ENCODE measurements at places on chromosomes 5 and 9.

GRCh38 chr5:52560366-52560765 lies 227.3 kb upstream of the ITGA1 start:
- no peak for DNase-seq

- no peak for DNase-seq
These were observed 14.3 kb downstream of the CDC42SE2 start for GRCh38 chr5:131277875-131278740.

DNA sequence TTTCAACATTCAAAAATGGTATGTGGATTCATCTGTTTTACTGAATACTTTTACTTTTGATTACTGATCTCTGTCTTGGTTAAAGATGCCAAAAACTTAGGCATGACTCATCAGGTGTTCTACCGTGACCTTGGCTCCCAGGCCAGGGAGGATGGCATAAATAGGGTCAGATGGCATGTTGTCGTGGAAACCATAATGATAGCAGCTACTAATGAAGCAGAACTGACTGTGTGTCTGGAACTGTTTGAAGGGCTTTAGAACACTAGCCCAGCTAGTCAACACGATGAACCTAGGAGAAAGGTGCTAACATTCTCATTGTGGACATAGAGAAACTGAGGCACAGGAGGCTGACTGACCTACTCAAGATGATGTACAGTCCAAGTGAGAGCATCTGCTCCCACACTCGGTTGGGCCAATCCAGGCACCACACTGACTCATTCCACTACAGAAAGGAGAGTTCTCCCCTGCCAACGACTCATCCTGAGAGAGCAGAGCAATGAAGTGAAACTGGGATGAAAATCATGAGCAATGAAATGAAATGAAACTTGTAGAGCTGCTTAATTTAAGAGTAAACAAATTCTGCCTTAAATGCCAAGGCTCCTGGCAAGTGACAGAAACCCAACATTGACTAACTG lies 116.0 kb downstream of the TENT4A start:
- no peak for DNase-seq

DNA sequence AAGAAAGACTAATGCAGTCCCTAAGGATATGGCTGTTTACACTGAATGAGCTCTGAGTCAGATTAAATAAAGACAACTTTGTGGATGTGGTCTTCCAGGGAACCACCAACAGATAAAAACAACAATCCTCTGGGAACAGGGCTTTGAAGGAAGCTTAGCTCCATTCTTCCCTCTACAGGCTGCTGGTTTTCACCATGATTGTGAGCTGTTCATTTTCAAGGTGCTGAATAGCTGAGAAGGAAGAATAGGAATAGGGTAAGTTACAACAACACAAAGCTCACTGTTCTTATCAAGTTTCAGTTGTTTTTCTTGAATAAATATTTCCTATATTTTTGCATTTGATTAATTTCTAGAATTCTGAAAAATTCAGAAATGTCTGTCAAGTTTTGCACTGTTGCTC lies 25.9 kb upstream of the PTAR1 start:
- no peak for DNase-seq

DNA sequence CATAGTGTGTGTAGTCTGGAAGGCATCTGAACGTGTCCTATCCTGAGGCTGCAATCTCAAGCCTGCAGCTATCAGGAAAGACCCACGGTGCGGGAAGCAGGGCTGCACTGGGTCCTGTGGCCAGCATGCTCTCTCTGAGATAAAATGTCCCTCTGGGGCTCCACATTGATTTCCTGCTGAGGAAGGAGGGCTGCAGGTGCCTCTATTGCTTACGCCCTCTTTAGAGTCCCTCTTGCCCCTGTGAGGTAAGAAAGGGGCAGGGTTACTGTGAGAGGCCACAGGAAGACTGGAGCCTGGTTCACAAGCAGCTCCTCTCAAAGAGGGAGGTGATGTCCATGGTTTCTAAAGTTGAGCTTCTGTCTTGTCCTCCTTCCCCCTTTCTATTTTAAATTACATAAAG lies 299.9 kb upstream of the RFX3 start:
- no peak for DNase-seq

- no peak for DNase-seq
These were observed 12.7 kb downstream of the RECK start for GRCh38 chr9:36049408-36049807.

DNA sequence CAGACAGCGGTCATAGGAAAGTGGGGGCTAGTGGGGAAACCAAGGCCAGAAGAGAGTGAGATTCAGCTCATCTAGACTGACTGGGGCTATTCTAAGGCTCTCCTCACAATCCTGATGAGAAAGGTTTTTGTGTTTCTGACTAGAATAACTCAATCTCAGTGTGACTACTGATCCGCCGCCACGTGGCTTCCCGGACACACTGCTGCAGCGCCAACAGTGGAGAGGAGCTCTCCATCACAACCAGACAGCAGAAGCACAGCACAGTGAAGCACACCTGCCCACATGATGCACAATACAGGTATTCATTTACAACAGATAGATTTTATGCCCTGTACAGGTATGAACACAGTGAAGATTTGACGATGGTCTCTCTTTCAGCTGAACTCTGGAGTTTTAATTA lies 25.4 kb downstream of the NREP start:
- no peak for DNase-seq

GRCh38 chr9:96565671-96566497 lies 53.8 kb downstream of the CDC14B start:
- DNase-seq = no peak

DNA sequence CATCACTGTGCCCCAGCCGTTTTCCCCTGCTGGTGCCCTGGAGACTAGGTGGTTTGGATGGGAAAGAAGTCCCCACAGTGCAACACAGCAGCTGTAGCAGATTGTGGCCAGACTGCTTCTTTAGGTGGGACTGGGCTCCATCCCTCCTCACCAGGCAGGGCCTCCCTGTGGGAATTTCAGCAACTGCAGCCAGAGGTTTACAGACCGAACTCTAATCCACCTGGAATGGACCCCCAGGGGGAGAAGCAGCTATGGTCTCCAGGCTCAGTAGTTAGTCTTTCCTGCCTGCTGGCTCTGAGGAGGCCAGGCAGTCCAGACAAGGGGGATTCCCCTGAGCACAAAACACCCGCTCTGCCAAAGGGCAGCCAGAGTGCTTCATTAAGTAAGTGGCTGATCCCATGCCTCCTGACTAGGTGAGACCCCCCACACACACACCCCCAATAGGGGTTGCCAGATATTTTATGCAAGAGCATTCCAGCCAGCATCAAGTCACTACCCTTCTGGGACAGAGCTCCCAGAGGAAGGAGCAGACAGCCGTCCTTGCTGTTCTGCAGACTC lies 188.9 kb downstream of the SGCD start:
- DNase-seq = no peak

DNA sequence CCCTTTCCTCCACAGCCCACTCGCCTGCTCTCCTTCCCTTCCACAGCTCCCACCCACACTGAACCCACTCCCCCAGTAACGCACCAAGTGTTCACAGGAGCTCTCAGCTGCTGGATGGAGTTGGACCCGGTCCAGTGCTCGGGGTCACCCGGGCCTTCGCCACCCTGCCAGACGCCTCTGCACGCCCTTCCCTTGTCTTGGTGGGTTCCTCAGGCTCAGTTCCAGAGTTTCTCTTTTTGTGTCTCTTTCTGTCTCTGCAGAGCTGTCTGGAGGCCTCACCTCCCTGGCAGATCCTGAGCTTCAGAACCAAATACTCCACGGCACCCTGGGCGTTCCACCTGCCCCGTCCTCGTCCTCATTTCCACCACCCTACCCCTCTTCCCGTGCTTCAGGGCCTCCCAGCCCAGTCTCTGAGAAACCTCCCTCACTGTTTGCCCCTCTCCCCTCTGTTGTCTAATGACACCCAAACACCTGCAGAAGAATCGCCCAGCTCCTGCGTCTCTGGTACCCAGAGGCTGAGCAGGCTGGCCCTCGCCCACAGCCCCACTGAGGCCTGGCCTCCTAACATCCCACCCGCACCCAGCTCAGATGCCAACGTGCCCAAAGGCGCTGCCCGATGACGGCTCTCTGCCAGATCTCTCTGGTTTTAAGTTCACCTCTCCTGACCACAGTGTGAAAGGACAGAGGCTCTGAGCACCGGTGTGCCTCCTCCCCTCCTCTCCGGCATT lies 74.3 kb downstream of the COL23A1 start:
- DNase-seq = no peak

DNA sequence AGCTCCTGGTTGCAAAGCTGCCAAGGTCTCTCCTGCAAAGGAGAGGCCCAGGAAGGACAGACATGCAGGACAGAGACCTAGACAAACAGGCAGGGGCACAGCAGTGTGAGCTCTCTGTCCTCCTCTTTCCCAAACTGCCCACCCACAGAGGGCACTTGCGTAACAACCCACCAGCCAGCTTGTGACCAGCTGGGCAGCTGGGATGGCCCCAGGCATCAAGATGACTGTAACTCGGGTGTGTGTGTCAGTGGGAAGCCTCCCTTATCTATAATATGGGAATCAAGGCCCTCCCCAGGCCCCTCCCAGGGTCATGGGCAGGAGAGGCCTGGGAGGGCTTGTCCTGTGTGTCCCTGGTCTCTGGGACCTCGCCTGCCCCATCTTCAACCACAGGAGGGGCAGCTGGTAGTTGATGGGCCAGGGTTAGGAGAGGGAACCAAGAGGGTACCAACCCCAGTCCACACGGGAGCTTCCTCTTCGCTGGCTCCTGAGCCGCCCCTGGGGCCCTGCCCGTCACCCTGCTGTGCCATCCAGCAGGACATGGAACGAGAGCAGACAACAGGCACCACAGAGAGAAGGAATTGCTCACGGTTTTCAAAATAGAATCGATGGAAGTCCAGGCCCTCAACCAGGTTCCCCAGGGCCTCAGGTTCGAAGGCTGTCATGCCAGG lies 37.9 kb downstream of the SLC6A7 start:
- DNase-seq = no peak

DNA sequence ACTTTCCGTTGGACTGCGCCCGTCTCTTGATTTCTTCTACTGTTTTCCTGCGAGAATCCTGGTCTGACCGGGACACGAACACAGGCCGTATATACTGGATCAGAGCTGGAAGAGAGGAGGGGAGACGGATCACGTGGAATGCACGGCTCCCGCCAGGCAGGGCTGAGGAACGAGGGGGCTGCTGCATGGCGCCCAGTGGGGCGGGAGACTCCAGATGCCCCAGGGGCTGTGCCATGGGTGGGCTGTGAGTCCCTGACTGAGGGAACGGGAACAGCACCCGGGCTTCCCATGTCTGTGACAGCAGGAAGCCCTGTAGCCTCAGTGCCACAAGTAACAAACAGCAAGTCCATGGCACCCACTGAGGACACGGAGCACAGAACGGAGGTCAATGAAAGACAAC lies 34.0 kb downstream of the LPCAT1 start:
- DNase-seq = no peak

GRCh38 chr5:28234356-28234968 lies 1196.1 kb upstream of the CDH9 start:
- no peak for DNase-seq

GRCh38 chr9:123120953-123121352 lies 87.5 kb downstream of the GPR21 start:
- DNase-seq = no peak

DNA sequence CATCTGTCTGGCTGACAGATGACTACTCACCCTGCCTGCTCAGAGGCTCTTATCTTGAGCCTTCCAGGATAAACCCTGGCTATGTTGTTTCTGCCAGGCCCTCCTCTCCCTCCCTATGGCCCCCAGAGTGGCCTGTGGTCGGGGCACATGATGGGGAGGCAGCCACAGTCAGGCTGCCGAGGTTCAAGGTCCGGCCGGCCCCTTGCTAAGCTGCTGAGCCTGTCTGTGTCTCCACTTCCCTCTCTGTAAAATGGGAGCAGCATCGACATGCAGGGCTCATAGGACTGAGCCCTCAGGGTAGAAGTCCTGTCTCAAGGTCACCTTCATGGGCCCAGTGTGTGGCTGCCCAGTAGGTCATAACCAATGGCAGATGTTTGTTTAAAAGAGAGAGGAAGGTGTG lies 28.5 kb downstream of the WNK2 start:
- no peak for DNase-seq

GRCh38 chr9:132582786-132583583 lies 579 bp downstream of the BARHL1 start:
- DNase-seq = no peak

- DNase-seq = no peak
These were observed 50.4 kb downstream of the CYSTM1 start for GRCh38 chr5:140225396-140225795.

DNA sequence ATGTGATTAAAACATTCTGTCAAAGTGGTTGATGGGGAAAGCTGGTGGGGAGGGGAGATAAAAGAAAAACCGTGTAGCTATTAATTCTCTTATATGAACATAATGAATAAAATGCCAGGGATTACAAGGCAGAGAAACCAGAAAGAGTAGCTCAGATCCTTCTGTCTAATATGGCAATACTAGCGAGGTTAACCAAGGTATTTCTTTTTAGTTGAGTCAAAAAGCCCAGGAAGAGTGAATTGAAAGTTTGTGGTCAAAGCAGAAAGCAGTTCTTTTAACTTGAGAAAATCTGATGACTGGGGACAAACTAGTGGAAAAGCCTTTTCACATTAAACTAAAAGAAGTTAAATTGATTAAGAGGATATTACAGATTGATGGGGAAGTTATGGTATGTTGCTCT lies 76.0 kb downstream of the ERBIN start:
- DNase-seq = no peak

DNA sequence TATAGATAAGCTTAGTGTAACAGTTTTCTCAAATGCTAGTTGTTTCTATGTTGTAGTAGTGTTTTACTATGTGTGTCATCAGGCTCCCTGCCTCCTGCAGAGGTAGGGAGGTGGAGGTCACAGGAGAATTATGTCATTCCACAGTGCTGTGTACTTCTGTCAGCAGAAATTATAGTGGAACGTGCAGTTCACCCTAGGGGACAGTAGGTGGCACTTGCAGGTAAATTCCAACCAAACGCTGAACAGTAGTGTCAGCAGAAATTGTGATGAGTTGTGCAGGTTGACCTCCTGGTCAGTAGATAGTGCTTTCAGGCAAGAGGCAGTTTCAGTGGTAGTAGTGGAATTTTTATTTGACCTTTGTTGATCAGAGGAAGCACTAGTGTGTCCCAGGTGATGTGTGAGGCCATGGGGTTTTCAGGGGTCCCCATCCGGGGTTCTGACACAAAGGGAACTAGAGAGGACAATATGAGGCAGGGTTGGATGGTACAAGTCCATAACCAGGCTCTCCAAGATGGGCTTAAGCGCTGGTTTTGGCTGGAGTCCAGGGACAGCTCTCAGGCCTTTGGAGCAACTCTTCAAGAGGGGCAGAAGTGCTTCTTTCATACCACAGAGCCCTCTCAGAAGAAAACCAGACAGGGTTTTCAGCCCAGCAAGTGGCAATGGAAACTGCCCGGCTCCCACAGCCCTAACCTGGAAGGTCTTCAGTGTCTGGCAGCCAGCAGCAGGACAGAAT lies 402.9 kb downstream of the CYLC2 start:
- no peak for DNase-seq

- DNase-seq = no peak
These were observed 516.6 kb upstream of the DAB2 start for GRCh38 chr5:39941416-39941815.

GRCh38 chr5:143433670-143434069 lies 30.2 kb upstream of the NR3C1 start:
- DNase-seq = no peak

- no peak for DNase-seq
These were observed 417.9 kb downstream of the NR2F1-AS1 start for GRCh38 chr5:93163010-93163663.

GRCh38 chr5:159220206-159220605 lies 10.9 kb upstream of the RNF145 start:
- no peak for DNase-seq
